ENCODE measurements at places on chromosomes 3 and 15.

DNA sequence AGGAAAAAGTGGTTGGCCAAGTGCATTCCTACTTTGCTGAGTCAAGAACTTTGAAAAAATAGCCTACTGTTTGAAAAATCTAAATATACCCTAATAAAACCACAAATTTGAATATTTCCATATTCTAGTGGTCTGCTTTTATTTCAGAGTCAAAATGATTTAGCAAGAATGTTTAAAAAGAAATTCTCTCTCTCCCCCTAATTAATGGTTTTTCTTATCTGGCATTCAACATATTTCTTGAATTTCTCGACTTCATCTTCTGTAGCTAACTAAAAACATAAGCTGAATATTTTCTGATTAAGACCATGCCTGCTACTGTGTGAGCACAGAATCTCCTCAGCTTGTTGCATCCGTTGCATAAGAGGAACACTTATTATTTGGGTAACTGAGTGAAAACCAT lies 563.5 kb upstream of the TBL1XR1 start:
- no peak for DNase-seq

GRCh38 chr3:120497336-120497735 lies 46.5 kb upstream of the FSTL1 start:
- DNase-seq: no peak

GRCh38 chr3:120094776-120095225 lies 554 bp upstream of the GSK3B start:
- peak; percentile 99 for DNase-seq

DNA sequence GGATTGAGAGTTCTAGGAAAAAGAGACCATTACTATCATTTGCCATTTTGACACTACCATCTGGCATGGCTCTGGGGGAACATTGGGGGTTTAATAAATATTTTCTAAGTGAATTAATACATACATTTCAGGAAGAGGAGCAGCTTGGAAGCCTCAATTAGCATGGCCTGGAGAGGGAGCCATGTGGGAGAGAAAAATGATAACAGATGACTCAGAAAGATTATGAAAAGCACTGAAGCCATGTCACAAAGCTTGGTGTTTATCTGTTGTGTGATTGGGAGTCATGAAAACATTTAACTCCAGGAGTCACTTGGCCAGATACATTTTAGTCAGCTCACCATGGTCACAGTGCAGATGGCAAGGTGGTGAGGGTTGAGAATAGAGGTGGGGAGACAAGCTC lies 121.0 kb downstream of the SSR3 start:
- DNase-seq: no peak

- DNase-seq: no peak
These were observed 6.0 kb downstream of the KCNMB3 start for GRCh38 chr3:179244878-179245277.

DNA sequence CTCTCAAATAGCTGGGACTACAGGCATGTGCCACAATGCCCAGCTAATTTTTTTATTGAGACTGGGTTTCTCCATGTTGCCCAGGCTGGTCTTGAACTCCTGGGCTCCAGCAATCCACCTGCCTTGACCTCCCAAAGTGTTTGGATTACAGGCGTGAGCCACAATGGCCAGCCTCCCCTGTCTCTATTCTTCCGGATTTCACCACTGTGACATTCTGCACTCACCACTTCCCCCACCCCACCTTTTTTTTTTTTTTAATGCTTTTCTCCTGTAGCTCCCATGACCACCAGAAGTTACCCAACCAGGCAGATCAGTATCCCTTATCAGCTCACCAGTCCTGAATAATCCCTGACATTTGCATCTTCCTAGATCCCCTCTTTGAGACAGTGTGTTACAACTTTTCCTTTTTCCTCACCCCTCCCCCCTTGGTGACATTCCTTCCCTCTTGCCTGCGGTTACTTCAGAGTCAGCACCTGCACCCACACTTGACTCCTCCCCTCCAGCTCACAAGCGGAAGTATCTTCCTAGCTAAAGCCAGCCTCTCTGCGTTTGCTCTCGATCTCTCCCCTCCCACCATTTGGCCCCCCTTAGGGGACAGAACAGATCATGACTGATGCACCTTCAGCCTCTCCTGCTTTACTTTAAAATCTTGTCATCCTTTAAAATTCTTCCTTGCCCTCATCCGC lies 13.5 kb upstream of the ZNF592 start:
- DNase-seq: peak; percentile 74
